ENCODE measurements at places on chromosomes 4 and X. TPM values are rescaled to one million over a fixed set of nuclear protein-coding genes. Genes with fewer than 3 reads are reported as not detected.

CXorf49 gene
- not detected for total RNA-seq

GRCh38 chr4:102504941-102505340 is 3.8 kb downstream of the NFKB1 start:
- peaks cover 54% of the 10 kb centered on the region for H3K4me1 ChIP-seq
- DNase-seq, result no peak
- H3K36me3 ChIP-seq, result no peaks in the 10 kb centered on the region
- H3K4me3 ChIP-seq, result no peak overlapping the region
- no peaks in the 10 kb centered on the region for H3K27me3 ChIP-seq

DNA sequence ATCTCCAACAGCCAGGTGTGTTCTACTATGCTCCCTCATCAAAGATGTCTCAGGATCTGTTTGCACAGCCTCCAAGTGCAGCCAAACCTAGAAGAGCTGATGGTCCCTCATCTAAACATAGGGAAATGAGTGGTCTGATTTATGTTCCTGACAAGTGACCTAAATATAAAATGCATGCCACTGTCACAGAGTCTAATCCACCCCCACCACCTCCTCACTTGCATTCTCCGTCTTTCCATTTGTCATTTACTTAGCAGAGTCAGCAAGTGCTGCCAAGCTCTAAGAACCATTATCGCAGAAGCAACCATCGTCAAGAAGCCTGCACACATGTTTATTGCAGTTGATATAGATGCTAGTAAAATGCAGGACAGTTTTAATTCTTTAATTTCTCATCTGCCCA is 33.1 kb upstream of the VCX3A start:
- H3K36me3 ChIP-seq, result no peaks in the 10 kb centered on the region
- DNase-seq, result no peak
- H3K27me3 ChIP-seq, result no peaks in the 10 kb centered on the region
- no peak overlapping the region for H3K4me3 ChIP-seq
- no peak overlapping the region for H3K27ac ChIP-seq

GRCh38 chr4:186554539-186554913 is 841 bp downstream of the MTNR1A start:
- H3K4me3 ChIP-seq, result no peak overlapping the region
- peaks cover 14% of the 10 kb centered on the region for H3K4me1 ChIP-seq
- no peak for DNase-seq
- no peaks in the 10 kb centered on the region for H3K27me3 ChIP-seq
- no peaks in the 10 kb centered on the region for H3K36me3 ChIP-seq

VCX gene
- total RNA-seq, result not detected

- no peak for DNase-seq
- no peak overlapping the region for H3K27ac ChIP-seq
- H3K27me3 ChIP-seq, result no peaks in the 10 kb centered on the region
These were observed 170.0 kb downstream of the SMIM20 start for GRCh38 chr4:26083987-26084386.

BTK gene
- 2.4 TPM for total RNA-seq

Data from right atrium auricular region (tissue), 2 donors.